ENCODE measurements at places on chromosomes 5 and 9.

GRCh38 chr5:180343831-180344695 lies 9.1 kb downstream of the GFPT2 start:
- DNase-seq: no peak

- DNase-seq: peak; percentile 5
Observed at GRCh38 chr9:103837940-103838339, 256.2 kb upstream of the SMC2 start.

DNA sequence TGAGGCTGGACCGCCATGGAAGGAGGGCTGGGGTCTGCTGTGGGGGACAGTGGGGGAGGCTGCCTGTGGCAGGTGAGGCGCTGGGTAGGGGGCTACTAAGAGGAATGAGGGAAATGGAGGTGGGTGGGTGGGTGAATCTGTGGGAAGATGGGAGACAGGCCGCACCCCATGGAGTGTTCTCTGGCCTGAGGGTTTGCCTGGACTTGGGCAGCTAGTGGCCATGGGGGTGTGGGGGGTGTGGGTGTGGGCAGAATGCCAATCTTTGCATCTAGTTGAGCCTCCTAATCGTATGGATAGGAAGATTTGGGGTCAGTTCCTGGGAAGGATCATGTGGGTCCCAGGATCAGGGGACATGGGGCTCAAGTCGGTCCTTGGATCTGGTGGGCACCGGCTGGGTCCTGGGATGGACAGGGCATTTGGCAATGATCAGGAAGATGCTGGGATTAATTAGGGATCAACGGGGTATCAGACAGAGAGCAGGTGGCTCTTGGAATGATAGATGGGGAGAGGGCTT lies 518 bp downstream of the ZDHHC12 start:
- DNase-seq: no peak

GRCh38 chr9:113719919-113720318 lies 156.2 kb upstream of the ZNF618 start:
- no peak for DNase-seq

DNA sequence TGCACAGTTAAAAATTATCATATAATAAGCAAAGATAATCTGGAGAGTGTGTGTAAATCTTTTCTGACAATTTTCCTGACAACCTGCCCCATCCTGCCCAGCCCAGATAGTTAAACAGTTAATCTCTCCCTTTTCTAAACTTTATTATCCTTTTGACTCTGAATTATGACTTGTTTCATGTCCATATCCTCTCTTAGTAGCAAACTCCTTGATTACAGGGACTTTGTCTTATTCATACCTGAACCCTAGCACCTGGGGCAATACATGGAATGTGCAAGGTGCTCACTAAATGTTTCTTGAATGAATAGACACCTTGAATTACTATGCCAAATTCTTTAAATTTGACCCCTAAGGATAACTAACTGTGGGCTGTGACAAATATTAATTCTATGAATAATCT lies 186.7 kb downstream of the FAM170A start:
- no peak for DNase-seq

- no peak for DNase-seq
Observed at GRCh38 chr9:128218172-128218517, 15.0 kb downstream of the DNM1 start.

DNA sequence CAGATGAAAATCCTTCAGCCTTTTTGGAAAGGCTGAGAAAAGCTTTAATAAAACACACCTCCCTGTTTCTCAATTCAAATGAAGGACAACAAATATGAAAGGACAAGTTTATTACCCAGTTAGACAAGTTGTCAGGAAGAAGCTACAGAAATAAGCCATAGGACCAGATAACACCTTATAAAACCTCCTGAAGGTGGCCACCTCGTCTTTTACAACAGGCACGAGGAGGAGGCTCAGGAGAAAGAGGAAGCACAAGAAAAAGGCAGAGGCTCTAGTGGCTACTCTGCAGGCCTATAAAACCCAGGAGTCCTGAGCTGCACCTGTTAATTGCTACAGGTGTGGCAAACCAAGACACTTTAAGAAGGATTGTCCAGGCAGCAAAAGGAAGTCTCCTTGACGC lies 352.1 kb upstream of the CDH18 start:
- DNase-seq: no peak
